ENCODE measurements at places on chromosomes 12 and 14. TPM values are rescaled to one million over a fixed set of nuclear protein-coding genes. Genes with fewer than 3 reads are reported as not detected.

GRCh38 chr12:110684312-110684836, 4.5 kb downstream of the HVCN1 start:
- DNase-seq = no peak

GRCh38 chr12:127263621-127264020, 1003.3 kb upstream of the TMEM132C start:
- DNase-seq = no peak

DNA sequence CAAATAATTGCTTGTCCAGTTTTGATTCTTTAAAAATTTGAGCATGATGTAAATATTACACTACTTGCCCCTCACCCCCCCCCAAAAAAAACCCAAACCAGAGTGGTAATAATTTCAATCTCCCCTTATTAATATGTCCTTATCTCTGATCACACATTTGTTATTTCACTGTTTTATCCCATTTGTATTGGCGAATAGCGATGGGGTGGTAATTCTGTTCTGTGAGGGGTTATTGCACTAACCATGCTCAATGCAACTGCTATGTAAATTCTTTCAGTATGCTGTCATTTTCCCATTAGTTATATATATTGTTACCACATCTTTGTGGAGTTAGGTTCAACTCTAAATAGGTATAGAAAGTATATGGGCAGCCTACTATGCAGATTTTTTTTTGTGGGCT, 1.1 kb downstream of the RIMKLB start:
- DNase-seq = no peak

Gene RPGRIP1
- 0.22 TPM for total RNA-seq

- no peak for DNase-seq
Observed at GRCh38 chr14:104037074-104037473, 48.4 kb upstream of the ASPG start.

- no peak for DNase-seq
Observed at GRCh38 chr14:68791078-68791901, 1.6 kb downstream of the ZFP36L1 start.

DNA sequence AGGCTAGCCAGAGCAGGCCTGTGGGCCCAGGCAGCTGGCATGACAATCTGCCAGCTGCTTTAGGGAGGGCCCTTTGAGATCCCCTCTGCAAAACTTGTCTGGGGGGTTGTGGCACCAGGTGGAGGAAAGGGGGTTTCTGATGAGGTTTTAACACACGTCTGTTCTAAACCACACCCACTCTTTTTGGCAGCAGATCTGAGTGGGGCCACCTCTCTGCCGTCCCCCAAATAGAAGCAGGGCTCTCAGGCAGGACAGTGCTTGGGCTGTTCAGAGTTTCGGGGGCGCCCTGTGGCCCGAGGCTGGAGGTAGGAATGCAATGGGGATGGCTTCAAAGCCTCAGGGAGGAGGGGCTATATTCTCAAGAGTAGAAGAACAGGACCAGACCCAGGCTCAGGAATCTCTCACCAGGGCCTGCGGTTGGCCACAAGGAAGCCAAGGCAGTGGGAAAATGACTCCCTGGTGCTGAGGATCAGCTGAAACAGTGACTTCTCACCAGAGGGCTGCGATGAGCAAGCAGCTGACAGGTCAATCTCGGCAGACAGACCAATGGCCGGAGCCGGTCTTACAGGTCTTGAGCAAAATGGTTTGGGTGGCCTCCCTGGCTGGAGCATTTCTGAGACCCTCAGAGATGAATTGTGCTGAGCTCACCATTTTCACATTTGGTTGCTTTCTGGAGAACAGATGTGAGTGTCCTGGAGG, 1.5 kb upstream of the KRT5 start:
- no peak for DNase-seq

Gene SERPINA10
- not detected for total RNA-seq

GRCh38 chr12:32864731-32865130, 31.8 kb downstream of the PKP2 start:
- no peak for DNase-seq

DNA sequence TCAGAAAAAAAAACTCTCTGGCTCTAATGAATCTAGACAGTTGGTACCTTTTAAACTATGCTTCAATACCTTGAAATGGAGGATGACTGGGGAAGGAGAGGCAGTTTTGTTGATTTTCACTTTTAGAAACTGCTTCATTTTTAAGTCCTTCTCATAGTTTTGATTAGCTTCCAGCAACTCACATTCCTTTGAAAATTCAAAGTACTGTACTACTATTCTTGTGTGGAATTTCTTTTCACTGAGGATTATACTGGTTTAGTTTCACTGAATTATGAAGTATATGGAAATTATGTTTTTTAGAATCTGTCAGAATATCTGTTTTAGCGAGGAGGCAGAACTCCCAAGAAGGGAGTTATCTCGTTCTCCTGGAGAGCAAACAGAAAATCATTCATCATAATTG, 116.3 kb downstream of the TGFB3 start:
- DNase-seq = no peak
